ENCODE measurements at places on chromosomes 4 and X. TPM values are rescaled to one million over a fixed set of nuclear protein-coding genes. Genes with fewer than 3 reads are reported as not detected.

DNA sequence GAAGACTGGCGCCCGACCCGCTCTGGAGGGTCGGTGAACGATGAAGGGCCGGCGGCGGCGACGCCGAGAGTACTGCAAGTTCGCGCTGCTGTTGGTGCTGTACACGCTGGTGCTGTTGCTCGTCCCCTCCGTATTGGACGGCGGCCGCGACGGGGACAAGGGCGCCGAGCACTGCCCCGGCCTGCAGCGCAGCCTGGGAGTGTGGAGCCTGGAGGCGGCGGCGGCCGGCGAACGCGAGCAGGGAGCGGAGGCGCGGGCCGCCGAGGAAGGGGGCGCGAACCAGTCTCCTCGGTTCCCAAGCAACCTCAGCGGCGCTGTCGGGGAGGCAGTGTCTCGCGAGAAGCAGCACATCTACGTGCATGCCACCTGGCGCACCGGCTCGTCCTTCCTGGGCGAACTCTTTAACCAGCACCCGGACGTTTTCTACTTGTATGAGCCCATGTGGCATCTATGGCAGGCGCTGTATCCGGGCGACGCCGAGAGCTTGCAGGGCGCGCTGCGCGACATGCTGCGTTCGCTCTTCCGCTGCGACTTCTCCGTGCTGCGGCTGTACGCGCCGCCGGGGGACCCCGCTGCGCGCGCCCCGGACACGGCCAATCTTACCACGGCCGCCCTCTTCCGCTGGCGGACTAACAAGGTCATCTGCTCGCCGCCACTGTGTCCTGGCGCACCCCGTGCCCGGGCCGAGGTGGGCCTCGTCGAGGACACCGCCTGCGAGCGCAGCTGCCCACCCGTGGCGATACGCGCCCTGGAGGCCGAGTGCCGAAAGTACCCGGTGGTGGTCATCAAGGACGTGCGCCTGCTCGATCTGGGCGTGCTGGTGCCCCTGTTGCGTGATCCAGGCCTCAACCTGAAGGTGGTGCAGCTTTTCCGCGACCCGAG, 568 bp downstream of the CHST7 start:
- peak; percentile 51 for DNase-seq

- no peak for DNase-seq
Measured at GRCh38 chrX:12390301-12390700, 252.0 kb downstream of the FRMPD4 start.

- DNase-seq = no peak
Measured at GRCh38 chr4:78811034-78811433, 34.9 kb downstream of the BMP2K start.

ARHGAP6 gene
- total RNA-seq = 1.2 TPM

DNA sequence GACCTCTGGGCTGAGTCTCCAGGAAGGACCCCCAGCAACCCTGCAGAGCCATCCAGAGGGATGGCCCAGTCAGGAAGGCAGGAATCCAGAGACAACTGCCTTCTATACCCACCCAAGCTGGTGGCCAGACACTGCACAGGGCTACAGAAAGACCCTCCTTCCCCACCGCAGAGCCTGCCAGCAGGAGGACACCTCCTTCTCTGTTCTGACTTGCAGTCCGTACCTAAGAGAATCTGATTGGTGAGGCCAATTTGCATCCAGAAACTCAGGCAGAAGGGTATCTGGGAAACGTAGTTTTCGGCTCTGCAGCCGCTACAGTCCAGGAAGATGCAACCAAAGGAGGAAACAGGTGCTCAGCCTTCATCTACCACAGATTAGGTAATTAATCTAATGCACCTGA, 155.4 kb upstream of the FRG1 start:
- DNase-seq = no peak

GRCh38 chrX:141278306-141278705, 36.0 kb upstream of the SPANXC start:
- DNase-seq = no peak

GRCh38 chr4:168631241-168632162, 134.7 kb downstream of the PALLD start:
- peak; percentile 61 for DNase-seq

FAM149A gene
- 20.8 TPM for total RNA-seq

RHOXF2B gene
- not detected for total RNA-seq

GPRASP2 gene
- 7.0 TPM for total RNA-seq

TLR2 gene
- total RNA-seq = 20.0 TPM

PCDH10 gene
- total RNA-seq = 0.05 TPM

- DNase-seq = no peak
Measured at GRCh38 chrX:14084466-14084865, 54.8 kb upstream of the GEMIN8 start.

DNA sequence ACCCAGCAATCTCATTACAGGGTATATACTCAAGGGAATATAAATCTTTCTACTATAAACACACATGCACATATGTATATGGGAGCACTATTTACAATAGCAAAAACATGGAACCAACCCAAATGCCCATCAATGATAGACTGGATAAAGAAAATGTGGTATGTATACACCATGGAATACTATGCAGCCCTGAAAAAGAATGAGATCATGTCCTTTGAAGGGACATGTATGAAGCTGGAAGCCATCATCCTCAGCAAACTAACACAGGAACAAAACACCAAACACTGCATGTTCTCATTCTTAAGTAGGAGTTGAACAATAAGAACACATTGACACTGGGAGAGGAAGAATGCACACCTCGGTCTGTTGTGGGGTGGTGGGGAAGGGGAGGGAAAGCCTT, 80.6 kb upstream of the TBX22 start:
- DNase-seq = no peak
